ENCODE measurements at places on chromosomes 5 and 9.

DNA sequence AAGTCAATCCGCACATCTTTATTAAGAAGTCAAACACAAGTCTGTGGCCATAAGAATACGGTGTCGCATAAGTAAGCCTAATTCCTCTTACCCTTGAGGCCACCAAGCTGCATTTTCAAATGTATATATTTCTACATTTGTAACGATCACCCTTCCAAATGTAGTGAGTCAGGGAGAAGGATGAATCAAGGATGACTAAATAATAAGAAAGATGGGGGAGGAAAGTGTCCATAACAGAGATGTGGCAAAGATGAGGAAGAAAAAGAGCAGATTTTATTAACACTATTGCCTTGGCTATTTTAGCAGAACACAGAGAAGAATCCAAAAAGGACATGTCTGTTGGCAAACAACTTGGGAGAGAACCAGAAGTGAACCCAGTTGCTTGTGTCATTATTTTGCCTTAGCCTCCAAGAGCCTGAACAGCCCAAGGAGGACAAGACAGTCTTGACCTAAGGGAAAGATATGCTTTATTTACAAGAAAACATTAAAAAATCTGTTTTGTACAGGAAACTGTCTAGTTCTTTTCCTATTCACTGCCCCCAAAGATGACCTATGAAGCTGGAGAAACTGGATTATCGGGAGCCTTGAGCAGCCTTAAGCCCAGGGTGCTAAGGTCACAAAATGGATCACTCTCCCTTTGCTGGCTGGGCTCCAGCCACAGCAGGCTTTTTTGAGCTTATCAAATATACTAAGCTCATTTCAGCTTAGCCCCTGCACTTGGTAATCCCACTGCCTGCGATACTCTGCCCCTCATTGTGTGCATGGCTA is 101.5 kb downstream of the PLCXD3 start:
- no peak for DNase-seq

DNA sequence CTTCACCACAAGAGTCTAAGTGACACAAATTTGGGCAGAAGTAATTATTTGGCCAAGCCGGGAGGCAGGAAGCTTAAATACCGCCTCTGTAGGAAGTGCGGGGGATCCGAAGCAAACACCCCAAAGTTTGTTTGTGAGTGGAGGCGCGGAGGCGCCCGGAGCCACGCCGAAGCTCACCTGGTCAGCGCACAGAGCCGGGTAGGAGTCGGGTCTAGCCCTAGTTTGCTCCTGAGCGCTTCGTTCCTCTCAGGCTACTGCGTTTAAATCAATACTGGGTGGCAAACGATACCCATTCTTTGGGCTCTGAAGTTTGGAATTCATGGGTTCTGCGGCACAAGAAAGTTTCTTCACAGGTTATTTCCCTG is 855 bp downstream of the MCC start:
- no peak for DNase-seq

- no peak for DNase-seq
Observed at GRCh38 chr9:20872340-20872977, 159.0 kb downstream of the HACD4 start.

- no peak for DNase-seq
Observed at GRCh38 chr9:217950-218349, 3.3 kb downstream of the DOCK8 start.

GRCh38 chr5:76376148-76376865 is 26.8 kb upstream of the IQGAP2 start:
- no peak for DNase-seq

DNA sequence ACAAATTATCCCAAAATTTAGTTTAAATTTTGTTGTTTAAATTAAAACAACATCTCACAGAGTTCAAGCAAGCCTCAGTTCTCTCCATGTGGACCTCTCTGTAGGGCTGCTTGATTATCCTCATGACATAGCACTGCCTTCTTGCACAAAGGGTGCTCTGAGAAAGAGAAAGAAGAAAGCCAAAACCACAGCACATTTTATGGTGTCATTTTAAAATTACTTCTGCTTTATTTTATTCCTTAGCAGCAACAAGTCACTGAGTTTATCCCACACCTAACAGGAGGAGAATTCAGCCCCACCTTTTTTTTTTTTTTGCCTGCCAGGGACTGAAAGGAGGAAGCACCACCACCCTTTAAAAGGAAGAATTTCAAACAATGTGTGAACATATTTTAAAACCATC is 12.8 kb upstream of the KCNV2 start:
- DNase-seq = no peak

DNA sequence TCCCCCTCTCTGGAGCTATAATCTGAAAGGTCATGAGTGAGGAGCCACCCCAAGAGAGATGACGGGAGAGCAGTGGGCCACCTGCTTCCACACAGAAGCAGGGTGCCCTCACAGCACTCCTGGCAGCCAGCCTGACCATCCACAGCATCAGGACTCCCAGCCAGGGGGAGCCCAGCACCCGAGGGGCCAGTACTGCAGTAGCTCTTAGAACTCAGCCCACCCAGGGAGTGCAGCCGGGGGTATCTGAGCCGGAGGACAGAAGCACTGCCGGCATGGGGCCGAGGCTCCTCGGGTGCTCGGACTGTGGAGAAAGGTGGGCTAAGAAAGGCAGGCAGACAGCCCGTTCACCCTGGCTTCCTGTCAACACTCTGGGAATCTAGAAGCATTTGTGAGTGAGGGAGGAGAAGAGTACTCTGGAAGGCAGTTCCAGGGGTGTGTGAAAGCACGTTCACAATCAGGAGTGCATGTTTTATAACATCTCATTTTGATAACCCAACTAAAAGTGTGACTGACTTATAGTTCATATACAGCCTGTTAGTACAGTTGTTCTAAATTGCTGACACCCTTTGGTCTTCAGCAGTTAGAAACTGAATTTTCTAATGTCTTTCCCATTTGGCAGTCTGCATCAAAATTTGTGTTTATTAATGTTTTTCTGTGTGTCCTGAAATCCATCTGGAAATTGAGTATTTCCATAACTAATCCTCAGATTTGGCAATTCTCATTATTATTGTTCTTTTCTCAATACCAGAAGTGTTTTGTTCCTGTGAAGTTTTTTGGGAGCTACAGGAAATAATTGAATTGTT is 25.9 kb upstream of the ASPN start:
- DNase-seq = no peak

GRCh38 chr5:155103146-155103545 is 89.6 kb downstream of the KIF4B start:
- no peak for DNase-seq

DNA sequence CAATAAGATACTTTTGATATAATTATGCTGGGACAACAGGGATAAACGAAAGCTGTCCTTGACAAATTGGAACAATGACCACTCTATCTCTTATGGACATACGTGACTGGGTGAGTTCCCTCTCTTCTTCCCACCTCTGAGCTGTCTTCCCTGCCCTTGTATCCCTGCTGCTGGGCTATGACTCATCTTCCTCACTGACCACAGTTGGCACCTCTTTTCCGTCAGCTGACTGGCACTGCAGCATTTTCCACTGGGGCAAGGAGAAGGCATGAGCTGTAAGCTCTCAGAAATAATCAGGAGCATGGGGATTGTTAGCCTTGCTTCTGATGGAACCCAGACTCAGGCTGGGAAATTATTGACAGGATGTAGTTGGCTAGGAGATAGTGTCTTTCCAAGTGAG is 48.7 kb downstream of the PCSK1 start:
- no peak for DNase-seq

DNA sequence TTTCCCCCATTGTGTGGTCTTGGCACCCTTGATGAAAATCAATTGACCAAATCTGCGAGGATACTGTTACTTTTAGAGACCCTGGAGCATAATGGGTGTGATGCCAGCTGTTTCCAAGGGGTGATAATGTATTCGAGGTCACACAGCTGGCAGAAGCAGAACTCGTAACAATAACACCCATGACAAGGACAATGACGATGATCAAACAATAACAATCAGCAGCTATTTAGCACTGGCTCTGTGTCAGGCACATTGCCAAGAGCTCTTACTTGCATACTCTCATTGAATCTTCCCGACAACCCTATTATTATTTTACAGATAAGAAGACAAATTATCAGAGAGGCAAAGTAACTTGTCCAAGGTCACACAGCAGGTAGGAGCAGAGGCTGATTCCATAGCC is 223.7 kb upstream of the MSX2 start:
- no peak for DNase-seq

GRCh38 chr5:31626604-31627234 is 12.2 kb upstream of the PDZD2 start:
- no peak for DNase-seq

GRCh38 chr9:69740872-69741505 is 18.8 kb downstream of the PTAR1 start:
- DNase-seq = no peak

DNA sequence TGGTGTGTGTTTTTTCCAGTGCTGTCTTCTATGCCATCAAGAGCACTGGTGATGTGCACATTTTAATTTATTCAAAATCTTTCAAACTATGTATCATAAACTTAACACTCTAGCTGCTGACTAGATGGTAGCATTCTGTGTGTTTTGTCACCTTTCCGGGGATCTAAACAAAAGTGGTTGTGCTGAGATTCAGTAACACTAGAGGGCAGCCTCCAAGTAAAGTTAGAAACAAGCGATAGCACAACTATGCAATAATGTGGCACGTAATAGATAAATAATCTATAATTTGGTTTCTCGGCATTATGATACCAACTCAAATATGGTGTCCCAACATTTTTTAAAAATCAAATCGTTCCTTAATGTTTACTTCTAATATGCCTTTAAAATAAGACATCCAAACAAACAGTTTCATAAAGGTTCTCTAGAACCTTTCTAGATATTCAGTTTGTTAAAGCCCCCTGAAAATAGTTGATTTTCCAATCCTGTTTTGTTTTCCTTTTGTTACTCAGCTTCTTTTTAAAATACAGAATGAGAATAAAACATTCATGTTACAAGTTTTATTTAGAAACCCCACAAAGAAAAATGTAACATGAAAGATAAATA is 16.9 kb downstream of the SEMA6A start:
- no peak for DNase-seq

- no peak for DNase-seq
Observed at GRCh38 chr5:162323466-162323865, 255.9 kb downstream of the GABRG2 start.

- no peak for DNase-seq
Observed at GRCh38 chr5:178786859-178787499, 56.5 kb upstream of the ZNF354A start.

DNA sequence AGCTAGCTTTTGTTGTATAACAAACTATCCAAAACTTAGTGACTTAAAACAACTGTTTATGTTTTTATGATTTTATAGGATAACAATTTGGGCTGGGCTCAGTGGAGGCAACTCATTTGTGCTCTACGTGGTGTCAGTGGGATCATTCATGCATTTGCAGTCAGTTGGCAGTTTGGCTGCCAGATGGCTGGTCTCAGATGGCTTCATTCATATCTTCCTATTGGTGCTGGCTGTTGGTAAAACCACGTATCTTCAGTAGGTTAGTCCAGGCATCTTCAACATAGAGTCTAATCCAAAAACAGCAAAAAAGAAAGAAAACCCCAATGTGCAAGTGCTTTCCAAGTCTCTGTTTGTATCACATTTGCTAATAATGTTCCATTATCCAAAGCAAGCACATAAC is 51.7 kb upstream of the RIC1 start:
- DNase-seq = no peak

GRCh38 chr5:96903300-96903699 is 27.0 kb downstream of the ERAP2 start:
- DNase-seq = no peak

GRCh38 chr5:180803181-180804128 is 849 bp upstream of the MGAT1 start:
- DNase-seq = no peak

GRCh38 chr5:142295960-142296860 is 28.6 kb downstream of the SPRY4 start:
- no peak for DNase-seq

DNA sequence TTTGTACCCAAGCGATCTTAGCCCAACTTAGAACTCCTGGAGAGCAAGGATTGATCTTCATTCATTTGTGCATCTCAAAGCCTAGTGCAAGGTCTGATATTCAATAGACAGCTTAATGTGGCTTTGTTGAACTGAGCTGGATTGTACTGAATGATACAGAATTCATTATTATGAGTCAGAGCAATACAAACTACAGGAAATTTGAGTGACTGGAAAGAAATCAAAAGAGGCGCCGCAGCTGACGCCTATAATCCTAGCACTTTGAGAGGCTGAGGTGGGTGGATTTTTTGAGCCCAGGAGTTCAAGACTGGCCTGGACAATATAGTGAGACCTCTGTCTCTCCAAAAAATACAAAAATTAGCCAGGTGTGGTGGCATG is 58.6 kb downstream of the ENC1 start:
- DNase-seq = no peak

DNA sequence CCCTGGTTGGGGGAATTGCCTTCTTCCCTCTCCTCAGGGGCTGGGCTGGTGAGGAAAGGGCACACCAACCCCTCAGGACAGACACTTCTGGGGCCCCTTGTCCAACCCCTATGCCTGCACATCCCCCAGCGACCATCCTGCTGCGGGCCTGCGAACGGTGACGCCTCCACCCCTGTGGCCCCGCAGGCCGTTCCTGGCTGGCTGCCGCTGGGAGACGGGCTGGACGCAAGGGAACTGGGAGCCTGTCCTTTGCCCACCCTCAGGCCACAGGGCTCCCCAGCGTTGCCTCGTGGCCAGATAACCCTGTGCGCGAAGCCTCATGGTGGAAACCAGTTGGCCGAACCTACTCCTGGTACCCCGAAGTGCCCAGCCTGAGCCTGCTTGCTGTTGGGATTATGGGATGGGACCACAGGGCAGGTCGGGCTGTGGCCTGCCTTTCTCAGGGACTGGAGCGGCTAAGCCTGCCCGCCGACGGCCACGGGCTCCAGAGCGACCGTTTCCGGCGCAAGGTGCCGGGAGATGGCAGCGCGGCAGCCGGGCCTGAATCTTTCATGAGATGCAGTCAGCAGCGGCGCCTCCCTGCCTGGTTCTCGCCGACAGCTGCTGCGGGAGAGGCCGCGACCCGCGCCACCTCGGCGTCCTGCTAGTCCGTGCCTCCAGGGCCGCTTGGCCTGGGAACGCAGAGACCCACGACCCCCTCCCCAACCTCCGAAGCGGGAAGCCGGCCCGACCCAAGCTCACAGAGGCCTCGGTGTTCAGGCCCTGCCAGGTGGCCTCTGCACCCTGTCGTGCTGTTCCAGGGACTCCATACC is 6.5 kb upstream of the PITX1 start:
- no peak for DNase-seq

Data from NCI-H510A treated with DMSO at 0.1 percent for 48 hours (cell line).